ENCODE measurements at places on chromosomes 1 and 21.
A peak's percentile ranks its signal among the peaks of the same experiment; 100 is the strongest.

- no peak for DNase-seq
Observed at GRCh38 chr1:235102259-235102582, 26.4 kb downstream of the TOMM20 start.

DNA sequence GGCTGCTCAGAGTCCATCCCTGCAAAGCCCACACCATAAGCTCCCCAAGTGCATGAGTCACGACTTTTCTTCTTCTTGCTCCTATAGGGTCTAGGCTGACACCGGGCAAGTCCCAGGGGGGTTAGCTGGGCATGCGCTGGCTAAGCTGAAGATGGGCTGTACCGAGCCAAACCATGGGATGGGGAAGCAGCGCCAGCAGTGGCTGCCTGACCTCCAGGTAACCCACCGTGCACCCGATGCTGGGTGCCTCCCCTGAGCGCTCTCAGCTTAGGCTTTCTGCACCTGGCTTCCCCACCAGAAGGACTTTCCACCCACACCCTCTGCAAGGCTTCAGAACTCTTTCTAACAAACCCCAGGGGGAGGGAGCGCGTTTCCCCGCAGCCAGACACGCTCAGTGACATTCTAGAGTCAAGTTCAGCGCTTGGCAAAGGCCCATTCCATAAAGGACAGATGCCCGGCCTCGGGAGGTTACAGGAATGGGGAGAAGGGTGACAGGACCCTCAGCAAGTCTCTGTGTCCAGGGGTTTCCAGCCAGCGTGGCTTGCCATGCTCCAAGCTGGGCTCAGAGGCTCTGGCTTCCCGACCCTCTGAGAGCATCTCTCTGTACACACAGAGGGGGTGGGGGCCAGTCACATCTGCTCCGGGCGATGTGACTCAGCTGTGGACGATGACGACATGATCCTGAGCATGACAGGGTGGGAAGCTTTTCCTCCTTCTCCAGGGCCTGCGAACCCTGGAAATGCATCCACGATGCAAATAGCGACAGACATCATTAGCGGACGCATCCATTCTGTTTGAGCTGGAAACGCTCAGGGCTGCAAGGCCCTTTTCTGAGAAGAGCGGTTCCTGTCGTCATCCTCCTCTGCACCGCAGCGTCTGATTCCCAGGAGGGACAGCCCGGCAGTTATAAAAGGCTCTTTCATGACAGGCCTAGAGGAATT, 107.8 kb downstream of the SIK1 start:
- DNase-seq: peak; percentile 77

GRCh38 chr1:93411000-93411399, 36.9 kb upstream of the FNBP1L start:
- DNase-seq: no peak

GRCh38 chr1:31460027-31460426, 47.0 kb downstream of the SERINC2 start:
- no peak for DNase-seq

DNA sequence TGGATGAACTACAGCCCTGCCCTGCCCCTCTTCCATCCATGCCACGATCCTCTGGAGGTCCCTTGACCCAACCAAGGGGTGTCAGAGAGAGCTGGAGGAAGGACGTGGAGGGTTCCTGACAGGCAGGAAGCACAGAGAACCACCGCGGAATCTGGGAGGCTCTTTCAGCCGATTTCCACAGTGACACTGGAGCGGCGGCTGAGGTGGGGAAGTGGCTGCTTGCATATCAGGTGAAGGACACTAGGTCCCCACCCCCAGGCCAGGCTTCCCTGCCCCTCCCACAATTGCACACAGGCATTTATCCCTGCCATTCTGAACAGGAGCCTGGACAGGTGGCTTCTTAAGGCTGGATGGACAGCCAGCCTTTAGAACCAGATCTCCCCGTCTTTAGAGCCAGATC, 17.5 kb downstream of the LRRC71 start:
- no peak for DNase-seq

- DNase-seq: no peak
Observed at GRCh38 chr1:160818207-160818937, 22.4 kb downstream of the LY9 start.

- DNase-seq: no peak
Observed at GRCh38 chr1:9269721-9270120, 23.0 kb upstream of the SPSB1 start.

DNA sequence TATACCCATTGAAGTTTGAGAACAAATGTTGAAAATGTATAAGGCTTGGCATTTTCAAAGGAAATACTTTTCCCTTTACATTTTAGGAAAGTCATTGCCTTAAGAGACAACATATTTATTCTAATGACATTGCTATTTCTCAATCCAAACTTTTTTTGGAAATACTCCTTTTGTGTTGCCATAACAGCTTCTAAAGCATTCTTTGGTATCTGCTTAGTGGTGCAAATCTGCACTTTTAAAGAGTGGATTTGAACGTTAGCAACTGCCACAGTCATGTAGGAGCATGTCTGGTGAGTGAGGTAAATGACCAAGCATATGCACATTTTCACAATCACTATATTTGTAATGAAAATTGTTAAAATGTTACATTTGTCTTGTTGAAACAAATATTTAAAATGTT, 124.4 kb upstream of the GORAB start:
- DNase-seq: no peak

DNA sequence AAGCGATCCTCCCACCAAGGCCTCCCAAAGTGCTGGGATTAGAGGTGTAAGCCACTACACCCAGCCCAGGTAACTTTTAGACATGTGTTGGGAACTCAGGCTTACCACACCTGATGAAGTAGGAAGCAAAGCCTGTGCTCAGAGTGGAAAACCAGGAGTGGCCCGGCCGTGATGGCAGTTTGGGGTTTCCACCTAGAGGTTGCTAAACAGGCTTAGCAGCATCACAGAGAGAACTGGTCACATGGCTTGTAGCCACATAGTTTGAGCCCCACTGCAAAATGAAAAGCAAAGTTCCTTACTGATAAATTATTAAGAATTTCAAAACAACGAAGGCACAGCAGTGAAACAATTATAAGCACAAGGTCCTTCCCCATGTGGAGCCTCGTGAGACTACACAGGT, 142.6 kb upstream of the CXADR start:
- no peak for DNase-seq

DNA sequence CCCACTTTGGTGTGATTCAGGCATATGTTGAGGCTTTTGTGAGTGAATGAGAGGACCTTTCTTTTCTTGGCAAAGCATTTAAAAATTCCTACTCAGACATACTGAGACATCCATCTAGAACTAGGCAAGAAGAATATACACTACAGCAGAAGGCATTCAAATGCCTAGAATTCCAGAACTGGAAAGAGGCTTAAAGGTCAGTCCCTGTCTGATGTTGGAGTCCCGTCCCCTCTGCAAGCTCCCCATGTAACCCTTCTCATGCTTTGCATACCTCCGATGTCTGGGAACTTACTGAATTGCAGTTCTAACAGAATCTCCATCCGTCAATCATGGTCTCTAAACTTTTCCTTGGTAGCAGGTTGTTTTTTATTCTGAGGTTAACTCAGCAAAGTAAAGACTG, 152.9 kb downstream of the ATP6V1G3 start:
- DNase-seq: no peak

- no peak for DNase-seq
Observed at GRCh38 chr21:36100971-36101641, 31.3 kb downstream of the CBR1 start.

- no peak for DNase-seq
Observed at GRCh38 chr1:23793018-23793781, 2.3 kb downstream of the LYPLA2 start.

- DNase-seq: no peak
Observed at GRCh38 chr1:203437696-203438315, 37.8 kb upstream of the PRELP start.

GRCh38 chr1:198153103-198153502, 3.7 kb upstream of the NEK7 start:
- no peak for DNase-seq

DNA sequence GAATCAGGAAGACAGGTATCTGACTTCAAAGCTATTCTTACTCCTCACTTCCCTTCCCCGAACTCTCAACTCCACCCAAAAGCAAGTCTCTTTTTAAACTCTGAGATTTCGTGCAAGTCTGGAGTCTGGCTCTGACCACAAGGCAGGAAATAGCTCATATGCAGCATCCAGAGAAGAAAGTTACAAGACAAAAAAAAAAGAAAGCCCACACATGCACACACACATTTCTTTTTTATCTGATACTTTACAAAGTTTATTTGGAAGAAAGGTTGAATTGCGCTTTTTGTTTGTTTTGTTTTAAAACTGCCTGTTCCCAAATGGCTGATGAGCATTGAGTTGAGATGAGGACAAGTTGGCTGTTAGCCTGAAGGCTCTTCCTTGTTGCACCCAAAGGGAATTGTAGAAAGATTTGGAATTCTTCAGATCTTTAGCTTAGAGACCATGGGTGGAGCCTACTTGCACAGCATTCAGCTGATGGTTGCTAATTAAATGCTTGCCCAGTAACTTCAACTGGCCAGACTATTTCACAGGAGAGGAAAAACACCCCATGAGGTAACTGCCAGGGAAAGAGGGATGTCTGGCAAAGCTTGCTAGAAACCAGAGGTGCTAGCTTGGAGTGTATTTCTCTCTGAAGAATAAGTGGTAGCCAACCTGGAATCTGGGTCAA, 490.3 kb downstream of the TTLL7 start:
- DNase-seq: no peak

DNA sequence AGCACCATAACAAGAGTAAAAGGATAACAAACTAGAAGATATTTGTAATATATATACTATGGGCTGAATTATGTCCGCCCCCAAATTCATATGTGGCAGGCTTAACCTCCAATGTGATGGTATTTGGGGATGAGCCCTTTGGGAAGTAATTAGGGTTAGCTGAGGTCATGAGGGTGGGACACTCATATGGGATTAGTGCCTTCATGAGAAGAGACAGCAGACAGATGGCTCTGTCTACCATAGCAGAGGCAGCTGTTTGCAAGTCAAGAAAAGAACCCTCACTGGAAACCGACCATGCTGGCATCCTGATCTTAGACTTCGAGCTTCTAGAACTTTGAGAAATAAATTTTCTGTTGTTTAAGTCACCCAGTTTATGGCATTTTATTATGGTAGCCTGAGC, 303.6 kb downstream of the LMO4 start:
- no peak for DNase-seq

GRCh38 chr21:44290327-44291077, 4.8 kb downstream of the AIRE start:
- no peak for DNase-seq

DNA sequence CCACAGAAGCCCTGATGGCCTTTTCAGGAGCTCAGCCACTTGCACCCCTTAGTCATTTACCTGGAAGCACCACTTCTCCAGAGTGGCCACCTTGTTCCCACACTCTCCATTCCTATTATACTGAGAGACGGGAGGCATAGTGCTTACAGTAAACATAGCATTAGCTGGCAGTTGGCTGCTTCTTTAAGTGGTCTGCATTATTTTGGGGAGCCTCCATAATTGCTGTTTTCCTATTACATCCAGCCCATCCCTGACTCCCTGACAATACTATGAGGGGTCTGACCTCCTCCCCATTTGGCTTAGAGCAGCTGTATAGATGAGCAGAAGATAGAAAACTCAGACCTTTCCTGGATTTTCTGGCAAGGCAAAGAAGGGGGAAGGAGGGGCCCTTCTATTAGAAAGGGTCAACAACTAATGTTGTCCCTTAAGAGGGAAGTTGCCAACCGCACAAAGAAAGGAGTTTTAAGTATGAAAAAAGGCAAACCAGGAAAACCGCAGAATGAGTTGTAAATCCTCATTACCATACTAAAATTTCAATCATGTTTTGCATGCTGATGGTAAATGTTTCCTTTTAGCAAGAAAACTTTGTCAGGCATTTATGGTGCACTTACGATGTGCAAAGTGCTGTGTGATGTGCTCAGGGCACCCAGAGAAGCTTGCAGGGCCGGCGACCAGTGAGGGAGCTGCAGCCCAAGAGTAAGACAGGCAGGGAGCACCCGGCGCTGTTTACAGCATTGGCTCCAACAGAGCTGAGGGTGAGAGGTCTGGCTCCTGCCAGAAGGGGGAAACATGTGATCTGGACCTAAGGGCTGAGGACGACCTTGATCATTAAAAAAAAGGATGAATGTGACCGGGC, 167.3 kb downstream of the ZZZ3 start:
- DNase-seq: peak; percentile 17

DNA sequence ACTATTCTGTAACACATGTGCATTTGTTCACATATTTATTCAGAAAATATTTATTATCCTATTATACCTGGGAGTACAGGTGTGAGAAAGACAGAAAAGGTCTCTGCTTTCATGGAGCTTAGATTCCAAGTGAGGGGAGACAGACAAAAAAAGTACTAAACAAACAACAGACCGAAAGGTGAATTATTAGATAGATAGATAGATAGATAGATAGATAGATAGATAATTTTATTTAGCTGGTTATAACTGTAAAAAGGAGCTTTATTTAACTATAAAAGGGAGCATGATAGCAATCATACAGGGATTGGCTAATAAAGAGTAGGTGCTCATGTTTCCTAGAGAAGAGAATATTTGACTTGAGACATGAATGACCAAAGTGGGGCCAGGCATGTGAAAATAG, 119.4 kb downstream of the TNFSF18 start:
- DNase-seq: no peak

GRCh38 chr21:42245331-42246193, 26.6 kb downstream of the ABCG1 start:
- no peak for DNase-seq

GRCh38 chr1:206035027-206035426, 11.3 kb upstream of the CTSE start:
- no peak for DNase-seq

DNA sequence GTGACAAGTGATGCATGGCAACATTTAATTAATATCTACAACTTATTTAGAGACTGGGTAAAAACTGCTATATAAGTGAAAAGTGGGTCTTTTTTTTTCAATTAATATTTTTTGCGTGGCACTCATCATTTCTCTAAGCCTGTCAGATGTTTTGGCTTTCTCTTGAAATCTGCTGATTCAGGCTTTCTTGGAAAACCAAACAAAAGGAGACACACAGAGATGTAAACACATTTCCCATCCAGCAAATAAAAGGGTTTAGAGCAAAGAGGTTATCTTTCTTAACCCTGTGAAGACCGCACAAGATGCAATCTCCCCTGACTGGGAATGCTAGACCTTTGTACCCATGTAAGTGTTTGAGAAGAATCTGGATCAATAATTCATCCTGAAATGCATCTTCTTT, 48.7 kb upstream of the PLXNA2 start:
- DNase-seq: no peak

GRCh38 chr1:168266644-168267186, 14.0 kb upstream of the TBX19 start:
- DNase-seq: no peak

- no peak for DNase-seq
Observed at GRCh38 chr1:32172621-32173245, 6.7 kb upstream of the TXLNA start.

- no peak for DNase-seq
Observed at GRCh38 chr1:219794085-219794743, 134.1 kb downstream of the SLC30A10 start.

Data from NCI-H526 treated with DMSO at 0.1 percent for 48 hours (cell line).